ENCODE measurements at places on chromosomes 5 and 9. TPM values are rescaled to one million over a fixed set of nuclear protein-coding genes. Genes with fewer than 3 reads are reported as not detected.
A peak's percentile ranks its signal among the peaks of the same experiment; 100 is the strongest.

PDLIM7 gene
- total RNA-seq: 49.2 TPM

DNA sequence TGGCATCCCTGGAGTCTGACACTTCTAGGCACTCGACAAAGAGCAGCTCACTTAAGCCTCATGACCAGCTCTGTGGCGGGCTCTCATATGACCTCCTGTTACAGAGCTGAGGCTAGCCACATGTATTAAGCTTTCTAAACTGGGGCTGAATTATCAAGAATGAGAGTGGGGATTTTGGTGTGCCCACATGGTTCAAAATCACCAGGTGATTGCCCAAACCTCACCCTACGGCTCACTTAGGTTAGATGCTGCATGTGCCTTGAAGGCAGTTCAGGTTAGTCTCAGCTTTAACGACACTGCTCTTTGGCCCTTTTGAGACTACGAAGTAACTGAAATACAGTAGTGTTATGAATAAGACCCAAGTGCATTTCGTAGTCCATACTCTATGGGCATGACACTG, 39.4 kb upstream of the SMIM32 start:
- H3K27me3 ChIP-seq: peaks cover 4% of the 10 kb centered on the region
- no peak overlapping the region for H3K27ac ChIP-seq

DNA sequence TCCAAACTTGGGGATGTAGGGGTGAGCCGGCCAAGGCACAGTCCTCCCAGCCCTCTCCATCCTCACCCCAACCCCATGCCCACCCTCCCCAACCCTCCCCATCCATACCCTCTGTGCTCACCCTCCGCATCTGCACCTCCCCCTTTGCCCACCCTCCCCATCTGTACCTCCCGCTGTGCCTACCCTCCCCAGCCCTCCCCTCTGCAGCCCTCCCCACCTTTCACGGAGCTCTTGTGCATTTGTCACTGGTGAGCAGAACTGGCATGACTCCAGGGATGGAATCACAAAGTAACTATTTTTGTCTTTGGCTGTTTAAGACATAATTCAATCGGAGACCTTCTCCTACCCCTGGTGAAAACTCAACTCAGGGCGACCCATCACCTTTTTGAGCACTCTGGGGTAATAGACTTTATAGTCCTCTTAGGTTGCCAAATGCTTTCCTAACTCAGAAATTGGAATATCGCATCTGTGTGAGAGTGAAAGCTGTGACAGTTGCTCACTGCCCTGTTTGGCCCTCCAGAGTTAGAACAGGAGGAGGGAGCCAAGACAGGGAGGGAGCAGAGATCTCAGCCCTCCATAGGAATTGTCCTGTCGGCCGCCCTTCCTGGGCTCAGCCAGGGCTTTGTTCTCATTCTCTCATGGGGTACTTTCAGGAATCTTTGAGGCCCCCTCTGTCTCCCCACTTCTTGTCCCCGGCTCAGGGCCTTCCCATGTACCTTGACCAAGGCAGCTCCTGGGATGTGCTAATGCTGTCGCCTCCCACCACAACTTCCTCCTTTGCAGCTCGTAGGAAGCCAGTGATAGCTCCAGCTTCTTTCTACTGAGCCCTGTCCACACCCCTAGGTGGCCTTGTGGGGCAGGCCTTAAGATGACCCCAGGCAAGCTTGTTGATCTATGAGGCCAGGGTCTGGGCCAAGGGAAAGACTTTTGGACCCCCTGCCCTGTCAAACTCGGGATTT, 36.2 kb downstream of the OTULIN start:
- DNase-seq: no peak
- H3K27me3 ChIP-seq: no peaks in the 10 kb centered on the region
- H3K36me3 ChIP-seq: peaks cover 66% of the 10 kb centered on the region
- peaks cover 75% of the 10 kb centered on the region for H3K4me1 ChIP-seq
- H3K4me3 ChIP-seq: no peak overlapping the region

DNA sequence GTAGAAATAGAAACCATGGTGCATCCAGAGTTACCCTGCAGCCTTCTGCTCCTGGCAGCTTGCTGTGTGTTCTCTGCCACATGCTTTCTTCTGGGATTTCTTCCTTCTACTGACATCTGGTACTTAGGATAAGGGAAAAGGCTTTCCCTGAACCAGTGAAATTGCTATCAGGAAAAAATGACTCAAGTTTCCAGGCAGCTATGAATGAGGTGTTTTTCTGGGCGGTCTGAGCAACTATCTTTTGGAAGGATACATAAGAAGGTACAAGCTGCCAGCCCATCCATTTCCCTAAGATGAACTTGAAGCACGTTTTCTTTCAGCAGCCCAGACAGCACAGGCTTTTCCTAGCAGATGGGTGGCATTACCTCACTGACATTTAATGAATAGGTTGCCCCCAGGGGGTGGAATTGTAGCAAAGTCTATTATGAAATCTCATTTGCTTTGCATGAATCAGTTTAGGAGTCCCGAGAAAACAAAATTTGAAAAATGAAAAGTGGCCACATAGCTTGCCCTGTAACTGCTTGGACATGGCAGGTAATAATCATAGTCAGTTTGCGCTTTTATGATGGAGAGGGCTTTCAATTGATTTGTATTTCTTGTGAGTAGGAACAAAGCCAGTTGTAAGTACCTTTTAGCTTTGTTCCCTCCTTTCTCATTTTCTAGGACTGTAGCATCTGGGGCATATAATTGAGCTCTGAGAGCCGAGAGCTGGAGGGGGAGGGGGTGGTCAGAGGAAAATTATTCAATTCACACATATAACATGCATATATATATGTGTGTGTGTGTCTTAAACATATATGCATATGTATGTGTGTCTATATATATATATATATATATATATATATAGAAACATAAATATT, 108.5 kb downstream of the C9orf152 start:
- peaks cover 8% of the 10 kb centered on the region for H3K36me3 ChIP-seq
- no peak overlapping the region for H3K4me3 ChIP-seq
- peaks cover 60% of the 10 kb centered on the region for H3K4me1 ChIP-seq
- no peak overlapping the region for H3K27ac ChIP-seq
- H3K27me3 ChIP-seq: no peaks in the 10 kb centered on the region

DND1 gene
- total RNA-seq: 3.3 TPM

KCNMB1 gene
- not detected for total RNA-seq

ZDHHC12 gene
- 54.4 TPM for total RNA-seq

GRCh38 chr5:64918083-64918482, 149.4 kb downstream of the CWC27 start:
- H3K36me3 ChIP-seq: peaks cover 23% of the 10 kb centered on the region
- no peak overlapping the region for H3K27ac ChIP-seq
- H3K4me1 ChIP-seq: peaks cover 6% of the 10 kb centered on the region
- no peak for DNase-seq
- H3K27me3 ChIP-seq: no peaks in the 10 kb centered on the region

- no peak overlapping the region for H3K27ac ChIP-seq
- peaks cover 31% of the 10 kb centered on the region for H3K27me3 ChIP-seq
- H3K36me3 ChIP-seq: no peaks in the 10 kb centered on the region
Observed at GRCh38 chr9:96173640-96174039, 128.3 kb downstream of the HSD17B3 start.

DNA sequence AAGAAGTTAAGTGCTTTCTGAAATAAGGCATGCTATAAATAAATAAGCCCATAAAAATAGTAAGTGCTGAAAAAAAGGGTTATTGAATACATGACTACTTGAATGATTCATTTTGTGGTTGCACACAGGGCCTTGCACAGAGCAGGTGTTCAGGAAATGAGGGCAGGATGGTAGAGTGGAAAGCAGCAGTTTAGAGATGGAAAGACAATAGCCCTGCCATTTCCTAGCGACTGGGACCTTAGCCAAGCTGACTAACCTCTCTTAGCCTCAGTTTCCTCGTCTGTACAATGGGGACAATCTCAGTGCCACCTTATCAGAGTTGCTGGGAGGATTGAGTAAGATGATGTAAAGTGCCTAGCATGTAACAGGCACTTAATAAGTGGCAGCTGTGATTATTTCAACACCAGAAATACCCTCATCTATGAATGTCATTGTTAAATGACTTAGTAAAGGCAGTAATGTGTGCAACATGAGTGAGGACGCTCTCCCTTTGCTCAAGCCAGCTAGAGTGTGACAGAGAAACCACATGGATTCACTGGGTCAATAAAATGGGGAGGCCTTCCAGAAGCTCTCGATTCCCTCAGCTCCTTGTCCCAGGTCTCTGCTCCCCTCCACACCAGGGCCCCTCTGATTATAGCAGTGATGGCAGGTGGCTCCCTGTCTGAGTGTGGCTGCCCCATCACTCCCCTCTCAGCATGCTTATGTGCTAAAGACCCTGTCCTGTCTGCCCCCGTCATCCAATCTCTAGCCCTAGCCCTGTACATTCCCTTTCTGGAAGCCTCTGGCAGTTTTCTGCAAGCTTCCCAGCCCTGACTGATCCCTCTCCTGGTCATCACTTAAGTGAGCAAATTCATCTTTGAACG, 16.0 kb upstream of the PHF19 start:
- H3K27me3 ChIP-seq: no peaks in the 10 kb centered on the region
- H3K4me3 ChIP-seq: peak overlapping the region; percentile 69
- H3K36me3 ChIP-seq: peaks cover 22% of the 10 kb centered on the region
- peak overlapping the region; percentile 99 for H3K27ac ChIP-seq
- DNase-seq: peak; percentile 62
- peaks cover 74% of the 10 kb centered on the region for H3K4me1 ChIP-seq

FGF1 gene
- 0.08 TPM for total RNA-seq

- H3K4me1 ChIP-seq: peaks cover 6% of the 10 kb centered on the region
- H3K4me3 ChIP-seq: peak overlapping the region; percentile 83
- H3K27ac ChIP-seq: peak overlapping the region; percentile 63
- H3K36me3 ChIP-seq: peaks cover 19% of the 10 kb centered on the region
- H3K27me3 ChIP-seq: peaks cover 8% of the 10 kb centered on the region
Observed at GRCh38 chr5:471750-472058, 28.7 kb downstream of the EXOC3 start.

DNA sequence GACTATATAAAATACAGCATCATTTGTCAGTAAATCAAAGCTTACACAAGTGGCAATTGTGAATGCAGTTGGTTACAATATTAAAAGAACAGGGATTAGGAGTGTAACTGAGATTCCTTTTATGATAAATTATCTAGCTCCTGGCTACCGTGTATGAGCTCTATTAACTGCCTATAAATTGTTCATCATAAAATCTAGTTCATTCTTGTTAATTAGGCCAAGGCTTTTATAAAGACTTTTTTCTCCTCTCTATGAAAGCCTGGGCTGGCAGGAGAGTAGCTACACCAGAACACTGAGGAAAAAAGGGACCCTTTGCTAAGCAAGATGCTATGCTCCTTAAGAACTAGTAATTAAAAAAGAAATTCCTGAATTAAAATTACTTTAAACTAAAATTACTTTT, 132.4 kb upstream of the MEF2C start:
- DNase-seq: no peak
- no peaks in the 10 kb centered on the region for H3K36me3 ChIP-seq
- H3K27me3 ChIP-seq: no peaks in the 10 kb centered on the region
- H3K4me1 ChIP-seq: no peaks in the 10 kb centered on the region

- no peak for DNase-seq
- no peak overlapping the region for H3K4me3 ChIP-seq
- H3K27me3 ChIP-seq: no peaks in the 10 kb centered on the region
- no peak overlapping the region for H3K27ac ChIP-seq
Observed at GRCh38 chr9:71752352-71752751, 16.0 kb downstream of the CEMIP2 start.

DNA sequence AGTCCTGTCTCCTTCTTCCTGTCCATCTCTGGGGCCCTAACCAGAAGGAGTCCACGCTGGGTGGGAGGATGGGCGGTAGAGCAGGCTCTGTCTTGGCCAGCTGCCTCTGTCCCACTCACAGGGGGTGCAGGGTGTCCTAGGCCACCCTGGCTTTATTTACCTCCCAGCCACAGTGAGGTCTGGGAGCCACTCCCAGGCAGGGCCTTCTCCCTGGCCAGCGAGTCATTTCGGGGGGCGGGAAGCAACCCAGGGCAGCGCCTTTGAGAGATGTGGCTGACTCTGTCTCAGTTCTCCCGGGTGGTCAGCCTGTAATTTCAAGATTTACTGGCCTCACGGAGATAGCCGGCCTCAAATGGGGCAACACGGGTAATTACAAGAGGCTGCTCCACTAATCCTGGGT, 67.4 kb upstream of the PTCH1 start:
- H3K27ac ChIP-seq: no peak overlapping the region
- no peaks in the 10 kb centered on the region for H3K27me3 ChIP-seq
- DNase-seq: no peak
- no peak overlapping the region for H3K4me3 ChIP-seq
- no peaks in the 10 kb centered on the region for H3K4me1 ChIP-seq
- no peaks in the 10 kb centered on the region for H3K36me3 ChIP-seq

PCDHB4 gene
- not detected for total RNA-seq

- peaks cover 27% of the 10 kb centered on the region for H3K36me3 ChIP-seq
- H3K4me3 ChIP-seq: no peak overlapping the region
- DNase-seq: no peak
- no peaks in the 10 kb centered on the region for H3K27me3 ChIP-seq
Observed at GRCh38 chr5:96975656-96976055, 39.8 kb downstream of the LNPEP start.

DNA sequence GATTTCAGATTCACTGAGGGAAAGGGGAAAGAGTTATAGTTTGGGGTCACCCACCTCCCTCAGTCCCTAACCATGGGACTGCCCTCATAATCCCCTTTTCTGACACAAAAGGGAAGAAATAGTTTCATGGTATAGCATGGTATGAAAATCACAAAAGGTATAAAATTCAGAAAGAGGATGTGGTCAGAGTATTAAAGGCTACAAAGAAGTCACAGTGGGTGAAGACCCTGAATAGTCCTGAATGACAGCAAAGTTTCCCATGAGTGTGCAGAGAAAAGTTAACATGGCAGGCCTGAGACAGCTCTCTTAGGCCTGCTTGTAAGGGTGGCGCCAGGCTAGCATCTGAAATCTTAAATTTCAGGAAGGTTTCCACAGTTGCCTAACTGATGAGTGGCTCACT, 290.6 kb upstream of the ZNF608 start:
- DNase-seq: no peak
- no peaks in the 10 kb centered on the region for H3K36me3 ChIP-seq
- no peak overlapping the region for H3K4me3 ChIP-seq
- H3K27me3 ChIP-seq: no peaks in the 10 kb centered on the region
- H3K27ac ChIP-seq: no peak overlapping the region

- no peak overlapping the region for H3K4me3 ChIP-seq
- no peak for DNase-seq
- no peak overlapping the region for H3K27ac ChIP-seq
- H3K4me1 ChIP-seq: no peaks in the 10 kb centered on the region
Observed at GRCh38 chr9:136351252-136351800, 12.2 kb downstream of the DNLZ start.

GRCh38 chr5:161094411-161094810, 242.4 kb upstream of the ATP10B start:
- no peak for DNase-seq
- H3K36me3 ChIP-seq: no peaks in the 10 kb centered on the region
- no peak overlapping the region for H3K27ac ChIP-seq
- H3K4me1 ChIP-seq: no peaks in the 10 kb centered on the region
- H3K27me3 ChIP-seq: no peaks in the 10 kb centered on the region
- H3K4me3 ChIP-seq: no peak overlapping the region

DNA sequence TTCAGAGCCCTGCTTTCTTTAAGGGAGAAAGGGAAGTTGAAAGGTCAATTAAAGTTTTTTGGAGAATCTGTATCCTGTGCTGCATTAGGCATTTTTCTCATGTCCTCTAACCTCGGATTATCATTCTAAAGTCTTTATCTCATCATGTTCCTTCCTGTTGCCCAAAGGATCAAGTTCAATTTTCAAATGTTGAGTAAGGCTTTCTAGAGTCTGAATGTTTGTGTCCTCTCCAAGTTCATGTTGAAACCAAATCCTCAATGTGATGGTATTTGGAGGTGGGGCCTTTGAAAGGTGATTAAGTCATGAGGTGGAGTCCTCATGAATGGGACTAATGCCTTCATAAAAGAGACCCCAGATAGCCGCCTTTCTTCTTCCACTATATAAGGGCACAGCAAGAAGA, 20.2 kb upstream of the TNC start:
- H3K27me3 ChIP-seq: peaks cover 17% of the 10 kb centered on the region
- no peak for DNase-seq
- no peak overlapping the region for H3K27ac ChIP-seq
- H3K36me3 ChIP-seq: peaks cover 10% of the 10 kb centered on the region
- H3K4me3 ChIP-seq: no peak overlapping the region
